ENCODE measurements at places on chromosomes 2 and 18.

- DNase-seq: no peak
Measured at GRCh38 chr2:108079736-108080135, 93.4 kb downstream of the SLC5A7 start.

- DNase-seq: no peak
Measured at GRCh38 chr2:39484620-39485495, 47.8 kb upstream of the MAP4K3 start.

DNA sequence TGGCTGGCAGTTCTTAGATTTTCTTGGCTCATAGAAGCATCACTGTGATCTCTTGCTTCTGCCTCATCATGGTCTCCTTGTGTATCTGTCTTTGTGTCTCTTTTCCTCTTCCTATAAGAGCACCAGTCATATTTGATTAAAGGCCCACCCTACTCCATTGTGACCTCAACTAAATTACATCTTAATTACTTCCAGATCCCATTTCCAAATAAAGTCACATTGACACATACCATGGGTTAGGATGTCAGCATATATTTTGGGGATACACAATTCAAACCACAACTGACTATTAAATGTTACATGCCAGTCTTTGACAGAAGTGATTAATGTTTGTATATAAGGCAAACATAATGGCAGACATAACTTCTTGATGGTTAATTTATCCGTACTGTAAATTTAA, 27.3 kb upstream of the TMX3 start:
- DNase-seq: no peak

GRCh38 chr2:178072000-178072382, 586 bp downstream of the PDE11A start:
- no peak for DNase-seq

DNA sequence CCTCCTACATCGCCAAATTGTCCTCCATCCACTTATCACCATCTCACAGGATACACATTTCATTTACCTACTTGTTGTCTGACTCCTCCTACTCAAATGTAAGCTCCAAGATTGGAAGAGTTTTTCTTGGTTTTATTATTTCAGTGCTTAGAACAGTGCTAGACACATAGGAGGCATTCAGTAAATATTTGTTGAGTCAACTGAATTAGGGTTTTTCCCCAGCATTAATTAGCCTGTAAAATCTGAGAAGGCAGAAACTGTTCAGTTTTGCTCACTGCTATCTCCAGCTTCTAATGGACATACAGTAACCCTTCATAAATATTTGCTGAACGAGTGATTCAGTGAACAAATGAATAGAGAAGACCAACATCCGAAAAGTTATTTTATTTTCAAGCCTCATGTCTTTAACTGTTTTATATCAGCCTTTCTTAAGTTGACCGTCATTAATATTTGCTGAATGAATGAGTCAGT, 800 bp downstream of the TTC21B start:
- no peak for DNase-seq

- no peak for DNase-seq
Measured at GRCh38 chr2:8380026-8380425, 301.8 kb upstream of the ID2 start.

DNA sequence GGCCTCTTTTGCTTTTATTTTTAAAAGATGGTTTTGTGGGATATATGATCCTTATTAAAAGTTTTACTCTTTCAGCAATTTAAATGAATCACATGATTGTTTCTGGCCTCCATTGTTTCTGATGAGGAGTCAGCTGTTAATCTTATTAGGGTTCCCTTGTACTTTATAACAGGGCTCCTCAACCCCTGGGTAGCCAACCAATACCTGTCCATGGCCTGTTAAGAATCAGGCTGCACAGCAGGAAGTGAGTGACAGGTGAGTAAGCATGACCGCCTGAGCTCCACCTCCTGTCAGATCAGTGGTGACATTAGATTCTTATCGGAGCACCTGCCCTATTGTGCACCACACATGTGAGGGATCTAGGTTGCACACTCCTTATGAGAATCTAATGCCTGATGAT, 45.1 kb upstream of the FAM98A start:
- no peak for DNase-seq

GRCh38 chr2:61493523-61493942, 22.6 kb upstream of the USP34 start:
- no peak for DNase-seq

- no peak for DNase-seq
Measured at GRCh38 chr18:25348386-25349130, 3.4 kb downstream of the ZNF521 start.

DNA sequence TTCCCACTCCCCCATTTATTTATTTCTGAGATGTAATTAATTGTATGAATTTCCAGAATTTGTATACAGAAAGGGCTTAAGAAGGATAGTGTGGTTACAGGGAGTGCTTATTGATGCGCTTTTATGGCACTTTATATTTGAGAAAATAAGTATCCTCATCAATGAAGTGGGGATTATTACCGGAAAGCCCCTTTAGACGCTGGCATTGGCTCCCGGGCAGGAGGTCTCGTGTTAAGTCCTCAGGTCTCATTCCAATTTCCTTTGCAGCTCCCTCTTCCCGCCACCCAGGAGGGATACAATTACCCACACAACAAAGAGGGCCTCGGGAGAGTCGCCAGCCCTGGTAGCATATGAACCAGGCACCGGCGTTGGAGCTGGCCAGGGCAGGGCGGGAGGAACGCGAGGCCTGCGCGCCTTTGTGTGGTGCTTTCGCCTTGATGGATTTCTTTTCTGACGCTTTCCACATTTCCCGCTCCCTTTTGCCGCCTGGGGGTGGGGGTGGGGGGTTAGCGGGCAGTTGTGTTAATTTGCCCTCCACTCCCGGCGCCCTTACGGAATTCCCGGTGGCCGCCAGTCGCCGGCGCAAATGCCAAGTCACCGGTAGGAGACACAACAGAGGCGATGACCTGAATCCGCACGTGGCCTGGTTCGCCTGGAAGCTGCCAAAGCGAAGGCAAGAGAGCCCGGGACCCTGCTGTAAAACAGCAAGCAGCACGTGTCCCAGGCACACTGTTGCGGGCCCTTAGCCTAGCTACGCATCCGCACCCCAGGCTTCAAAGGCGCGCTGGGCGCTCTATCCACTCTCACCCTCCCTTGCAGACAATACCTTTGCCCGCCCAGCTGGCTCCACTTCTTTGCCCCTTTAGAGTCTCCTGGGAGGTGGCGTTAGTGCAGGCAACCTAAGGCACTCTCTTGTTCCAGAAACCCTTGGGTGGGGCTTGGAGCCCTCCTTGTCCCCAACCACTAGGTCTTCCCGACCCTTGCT, 3.3 kb downstream of the GAD1 start:
- DNase-seq: no peak

Measured in stimulated activated CD4-positive, alpha-beta T cell treated with anti-CD3 and anti-CD28 coated beads, TNF-alpha, amount 100 ng/mL, for 1 hour (primary cell).